ENCODE measurements at places on chromosomes 3 and 15. TPM values are rescaled to one million over a fixed set of nuclear protein-coding genes. Genes with fewer than 3 reads are reported as not detected.

DNA sequence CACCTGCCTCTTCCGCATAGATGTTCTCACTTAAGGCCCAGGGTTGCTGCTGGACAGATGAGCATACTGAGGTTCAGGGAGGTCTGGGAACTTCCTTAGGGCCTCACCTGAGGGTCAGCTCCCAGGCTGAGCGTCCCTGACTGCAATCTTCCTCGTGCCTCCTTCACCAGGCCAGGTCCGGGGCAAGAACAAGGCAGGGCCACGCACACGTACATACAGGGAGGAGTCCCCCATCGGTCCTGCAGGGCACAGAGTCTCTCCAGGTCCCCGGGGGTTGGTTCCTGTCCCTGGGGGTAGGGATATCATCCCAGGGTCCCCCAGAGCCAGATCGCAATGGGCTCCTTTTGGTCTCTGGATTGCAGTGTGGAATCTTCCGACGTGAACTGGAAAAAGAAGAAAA, 130.1 kb downstream of the LRRK1 start:
- DNase-seq, result no peak

DNA sequence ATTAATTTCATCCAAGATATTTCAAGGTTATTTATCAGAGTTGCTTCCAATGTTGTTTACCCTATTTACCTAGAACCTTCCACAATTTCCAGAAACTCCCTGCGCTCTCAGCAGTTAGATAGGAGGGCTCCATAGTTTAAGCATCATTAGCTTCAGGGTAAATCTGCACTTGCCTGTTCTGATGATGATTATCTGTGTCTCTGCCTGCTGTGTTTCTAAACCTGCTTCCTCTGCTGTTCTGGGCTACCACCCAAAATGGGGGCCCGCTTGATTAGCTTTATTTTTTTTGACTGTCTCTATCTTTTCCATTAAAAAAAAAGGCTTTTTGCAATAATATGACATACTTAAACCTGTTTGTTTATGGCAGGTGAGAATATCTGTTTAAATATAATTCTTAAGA, 472.4 kb downstream of the DIPK2A start:
- DNase-seq, result no peak

DNA sequence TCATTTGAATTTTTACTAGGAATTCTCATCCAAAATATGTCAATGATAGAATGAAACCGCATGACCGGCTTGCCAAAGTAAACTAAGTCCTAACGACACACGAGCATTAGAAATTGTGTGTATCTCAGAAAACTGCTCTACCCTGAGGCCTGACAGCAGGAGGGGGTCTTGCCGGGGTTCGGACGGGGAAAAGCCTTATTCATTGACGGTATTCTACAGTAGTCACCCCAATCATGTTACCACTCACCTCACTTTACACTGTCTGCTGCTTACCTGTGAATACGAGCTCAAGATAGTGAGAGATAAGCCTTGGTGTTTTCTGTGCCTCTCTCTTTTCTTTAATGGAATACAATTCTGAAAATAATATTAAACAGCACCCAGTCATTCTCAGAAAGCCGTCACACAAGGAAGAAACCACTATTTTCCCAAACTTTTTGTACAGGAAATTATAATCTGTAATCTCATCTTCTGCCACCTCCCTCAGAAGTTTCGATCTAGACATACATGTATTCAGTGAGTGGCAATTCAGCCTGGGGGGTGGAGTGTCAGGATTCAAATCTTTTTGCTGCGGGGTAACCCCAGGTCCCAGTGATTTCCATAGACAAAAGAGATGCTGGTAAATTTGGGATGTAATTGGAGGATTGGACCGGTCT, 492 bp upstream of the FAM43A start:
- no peak for DNase-seq

GRCh38 chr15:56047354-56047753, 53.9 kb upstream of the NEDD4 start:
- no peak for DNase-seq

GRCh38 chr3:43503067-43503728, 118.6 kb downstream of the ANO10 start:
- DNase-seq, result peak; percentile 76

DNA sequence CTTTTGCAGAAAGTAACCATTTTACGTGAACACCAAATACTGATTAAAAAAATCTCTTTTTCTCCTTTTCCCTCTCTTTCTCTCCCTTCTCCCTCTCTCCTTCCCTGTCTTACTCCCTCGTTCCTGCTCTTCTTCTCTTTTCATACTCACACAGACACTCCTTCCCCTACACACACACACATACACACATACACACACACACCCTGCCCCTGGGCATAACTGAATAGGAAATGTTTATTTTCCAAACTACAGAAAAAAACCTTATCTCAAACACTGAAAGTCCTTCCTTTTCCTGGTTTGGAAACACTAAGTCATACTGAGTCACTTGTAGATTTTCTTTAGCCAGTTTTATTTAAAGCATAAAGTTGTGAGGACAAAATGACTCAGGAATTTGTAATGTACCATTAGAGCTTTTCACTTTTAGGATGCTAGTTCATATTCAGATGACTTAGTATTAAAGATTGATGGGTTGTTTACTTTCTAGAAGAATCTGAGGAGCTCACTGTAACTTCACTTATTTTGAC, 62.4 kb downstream of the MBNL1 start:
- no peak for DNase-seq

DNA sequence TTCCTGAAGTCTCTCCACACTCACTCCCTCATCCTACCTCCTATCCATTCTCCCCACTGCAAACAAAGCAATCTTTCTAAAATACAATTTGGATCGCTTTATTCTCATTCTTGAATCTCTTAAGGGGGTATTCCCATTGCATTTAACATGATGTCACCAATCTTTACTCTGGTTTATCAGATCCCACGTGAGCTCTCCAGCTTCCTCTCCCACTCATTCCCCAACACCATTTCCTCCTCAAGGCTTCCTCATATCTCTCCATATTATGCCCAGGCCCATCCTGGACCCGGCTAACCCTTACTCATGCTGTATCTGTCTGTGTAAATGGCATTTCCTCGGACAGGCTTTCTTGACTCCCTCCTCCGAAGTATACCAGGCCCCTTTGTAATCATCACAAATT, 165.0 kb downstream of the CD47 start:
- DNase-seq, result no peak

DNA sequence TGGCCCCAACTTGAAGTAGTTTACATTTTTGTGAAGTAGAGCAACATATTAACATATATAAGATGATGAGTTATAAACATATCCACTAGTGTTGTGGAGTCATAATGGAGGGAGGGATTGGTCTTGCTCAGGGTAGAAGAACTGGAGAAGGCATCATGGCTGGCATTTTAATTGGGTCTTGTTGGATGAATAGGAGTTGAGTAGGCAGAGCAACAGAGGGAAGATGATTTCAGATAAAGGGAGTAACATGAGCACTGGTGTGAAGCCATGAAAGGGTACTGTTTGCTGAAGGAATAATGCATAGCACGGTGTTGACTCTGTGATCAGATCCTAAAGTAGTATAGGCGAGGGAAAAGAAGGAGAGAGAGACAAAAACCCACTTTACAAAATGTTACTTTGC, 3.6 kb upstream of the RFX7 start:
- no peak for DNase-seq

DNA sequence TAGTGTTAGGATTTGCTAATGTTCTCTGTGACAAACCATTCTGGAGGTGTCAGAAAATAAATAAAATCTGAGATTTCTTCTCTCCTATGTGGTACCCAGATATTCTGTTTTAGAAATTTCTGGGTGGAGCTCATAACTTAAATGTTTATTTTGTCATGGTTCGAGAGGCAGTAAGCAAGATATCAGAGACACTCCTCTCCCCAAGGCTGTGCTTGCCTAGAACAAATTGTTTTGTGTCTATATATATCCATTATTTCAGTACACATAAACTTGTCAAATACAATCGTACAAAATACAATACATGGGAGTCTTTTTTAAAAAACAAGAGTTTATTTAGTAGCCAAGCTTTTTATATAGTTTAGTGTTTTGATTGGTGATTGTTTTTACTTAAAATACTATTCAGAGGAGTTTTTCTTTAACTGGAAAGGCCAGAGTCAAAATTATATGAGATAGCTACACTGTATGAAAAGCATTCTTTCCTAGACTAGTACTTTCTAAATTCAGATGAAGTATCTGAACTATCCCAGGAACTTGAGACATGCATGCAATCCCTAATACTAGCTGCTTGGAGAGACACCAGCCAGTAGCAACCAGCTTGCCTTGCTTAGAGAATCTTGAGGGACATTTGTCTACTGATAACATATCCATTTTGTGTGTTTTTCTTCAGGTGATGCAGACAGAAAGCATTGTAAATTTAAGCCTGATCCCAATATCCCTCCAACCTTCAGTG, 4.7 kb downstream of the EXOG start:
- DNase-seq, result no peak

DNA sequence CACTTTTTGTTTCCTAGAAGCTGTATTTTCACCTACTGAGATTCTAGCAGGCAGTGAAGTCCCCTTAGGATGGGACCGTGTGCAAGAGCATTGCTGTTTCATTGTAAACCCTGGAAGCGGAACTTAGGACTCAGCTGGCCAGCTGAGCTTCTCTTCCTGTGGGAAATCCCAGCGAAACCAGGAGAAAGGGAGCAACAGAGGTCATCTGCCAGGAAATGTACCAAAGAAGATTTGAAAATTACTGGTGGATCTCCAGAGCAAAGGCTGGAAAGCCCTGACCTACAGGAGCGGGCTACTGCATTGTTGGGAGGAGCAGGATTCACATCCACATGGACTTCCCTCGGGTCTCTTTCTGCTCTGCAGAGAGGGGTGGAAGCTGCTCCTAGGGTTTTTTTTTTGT, 7.6 kb upstream of the ADPRH start:
- no peak for DNase-seq

- no peak for DNase-seq
Measured at GRCh38 chr3:188003188-188004171, 150.5 kb upstream of the LPP start.

GRCh38 chr3:182308328-182308727, 485.0 kb upstream of the ATP11B start:
- DNase-seq, result no peak

DNA sequence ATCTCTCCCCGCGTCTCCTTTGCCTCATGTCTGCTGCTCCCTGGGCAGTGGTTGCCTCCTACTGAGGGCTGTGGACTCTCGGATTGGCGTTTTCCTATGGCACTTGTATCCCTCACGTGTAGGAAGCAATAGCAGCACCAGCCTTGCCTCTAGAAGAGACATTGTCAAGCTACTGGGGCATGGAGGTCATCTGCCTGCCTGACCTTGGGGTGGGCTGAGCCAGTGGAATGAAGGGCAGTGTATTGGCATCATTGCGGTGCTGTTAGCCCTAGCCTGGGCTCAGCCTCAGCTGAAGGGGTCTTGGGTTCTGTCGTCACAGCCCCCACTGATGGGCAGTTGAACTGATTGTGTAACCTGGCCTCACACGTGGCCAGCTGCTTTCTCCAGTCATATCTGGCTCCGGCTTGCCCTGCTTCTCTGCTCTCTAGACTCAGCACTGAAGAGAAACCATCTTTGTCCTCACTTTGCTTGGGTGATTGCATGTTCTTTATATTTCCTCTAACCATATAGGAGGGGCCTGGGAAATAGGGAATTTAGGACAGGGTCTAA, 8.1 kb downstream of the ABCF3 start:
- DNase-seq, result no peak

GRCh38 chr3:56369914-56370313, 98.4 kb downstream of the ERC2 start:
- DNase-seq, result no peak

DNA sequence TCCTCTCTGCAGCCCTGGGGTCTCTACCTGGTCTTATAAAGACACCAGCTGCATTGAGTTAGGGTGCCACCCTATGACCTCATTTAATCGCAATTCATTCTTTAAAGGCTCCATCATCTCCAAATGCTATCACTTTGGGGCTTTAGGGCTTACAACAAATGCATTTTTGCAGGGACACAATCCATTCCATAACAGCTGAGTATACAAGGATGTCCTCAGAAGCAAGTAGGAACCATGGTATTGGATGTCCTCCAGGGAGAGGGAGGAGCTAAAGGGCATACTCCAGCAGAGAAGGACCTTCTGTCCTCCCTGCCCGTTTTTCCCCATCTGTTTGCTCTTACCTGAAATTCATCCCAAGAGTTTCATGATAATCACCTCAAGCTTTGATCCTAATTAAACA, 30.3 kb downstream of the UMPS start:
- DNase-seq, result no peak

PPARG gene
- 0.78 TPM for polyA plus RNA-seq

GABRB3 gene
- 61.1 TPM for polyA plus RNA-seq

RARB gene
- 3.7 TPM for polyA plus RNA-seq

LEKR1 gene
- polyA plus RNA-seq, result 0.48 TPM
